CD4-positive, alpha-beta T cell treated with Interferon alpha-2 for 1 hour (primary cell): ENCODE measurements at places on chromosomes 11 and 22.

GRCh38 chr11:47276923-47277322 is 7.0 kb downstream of the MADD start:
- no peak for DNase-seq

GRCh38 chr11:6894097-6894496 is 1.8 kb upstream of the OR2D2 start:
- no peak for DNase-seq

GRCh38 chr22:22235558-22235957 is 9.0 kb upstream of the VPREB1 start:
- DNase-seq = peak; percentile 35

DNA sequence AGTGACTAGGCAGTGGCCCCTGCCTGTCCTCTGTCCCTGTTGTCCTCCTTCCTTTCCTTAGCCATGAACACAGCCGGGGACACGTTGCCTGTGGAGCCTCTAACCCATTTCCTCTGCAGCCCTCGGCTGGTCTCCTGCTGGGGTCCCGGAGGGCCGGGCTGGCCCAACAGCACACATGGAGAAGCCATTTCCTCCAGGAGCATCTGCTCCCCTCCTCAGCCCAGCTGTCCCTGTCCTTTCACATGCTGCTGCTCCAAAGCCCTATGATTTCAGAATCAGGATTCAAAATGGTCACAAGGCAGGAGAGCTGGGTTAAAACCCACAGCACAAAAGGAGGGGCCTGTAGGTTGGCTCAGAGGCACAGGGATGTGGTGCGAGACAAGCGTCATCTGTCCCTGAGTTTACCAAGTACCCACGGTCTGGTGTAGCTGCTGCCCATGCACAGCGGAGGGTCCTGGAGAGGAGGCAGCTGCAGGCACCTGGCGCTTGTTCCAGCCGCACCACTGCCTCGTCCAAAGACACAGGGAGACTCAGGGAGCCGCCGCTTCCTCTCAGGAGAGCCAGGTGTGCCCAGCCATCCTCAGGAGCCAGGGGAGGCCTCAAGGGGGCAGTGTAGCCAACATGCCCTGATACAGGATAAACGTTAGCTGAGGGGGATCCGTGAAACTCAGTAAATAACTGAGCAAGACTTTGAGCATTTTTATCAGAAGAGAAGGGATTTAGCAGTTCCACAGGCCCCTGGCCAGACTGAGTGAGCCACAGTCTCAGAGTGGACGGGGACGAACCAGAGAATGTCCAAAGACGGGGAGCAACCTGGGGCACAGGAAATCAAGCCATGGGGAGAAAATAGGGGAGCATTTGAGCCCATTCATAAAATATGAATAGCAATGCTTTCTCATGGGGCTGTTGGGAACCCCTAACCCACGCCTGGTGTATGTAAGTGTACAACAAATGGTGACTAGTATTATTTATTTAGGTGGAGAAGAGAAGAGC is 3.9 kb upstream of the VSIG10L2 start:
- DNase-seq = peak; percentile 46

DNA sequence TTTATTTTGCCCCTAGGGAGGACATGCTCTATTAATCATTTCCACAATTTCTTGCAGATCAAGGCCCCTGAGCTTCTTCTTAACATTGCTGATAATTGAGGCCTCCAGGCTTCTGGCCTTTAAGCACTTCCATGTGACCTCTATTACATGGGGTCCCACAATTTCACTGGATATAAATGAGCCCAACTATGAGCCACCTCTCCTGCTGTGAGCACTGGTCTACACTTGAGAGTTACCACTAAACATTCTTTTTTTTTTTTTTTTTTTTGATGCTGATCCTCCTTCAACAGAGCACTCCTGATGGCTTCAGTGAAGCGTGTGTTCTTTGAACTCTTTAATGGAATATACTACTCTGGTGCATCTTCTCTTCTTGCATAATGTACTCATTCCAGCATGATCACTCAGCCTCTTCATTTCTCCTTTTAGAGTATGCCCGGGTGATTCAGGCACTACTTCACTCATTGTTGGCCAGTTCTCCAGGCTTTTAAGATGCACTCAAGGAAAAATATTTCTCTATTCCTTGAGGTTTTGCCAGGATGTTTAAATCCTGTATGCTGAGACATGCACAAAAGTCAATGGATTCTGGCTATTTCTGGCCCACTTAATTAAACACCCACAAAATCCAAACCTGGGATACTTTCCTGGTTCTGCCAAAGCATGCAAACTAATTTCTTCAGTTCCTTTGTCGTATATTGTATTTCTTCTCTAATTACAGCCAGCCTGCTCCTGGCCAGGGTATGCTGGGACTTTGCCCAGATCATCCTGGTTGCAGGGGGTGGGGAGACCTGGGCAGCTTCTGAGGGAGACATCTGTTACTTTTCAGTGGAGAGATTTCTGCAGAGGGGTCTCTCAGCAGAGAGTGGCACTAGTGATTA is 257.8 kb upstream of the LUZP2 start:
- no peak for DNase-seq

- no peak for DNase-seq
Observed at GRCh38 chr11:27574342-27574741, 67.8 kb upstream of the LIN7C start.

- no peak for DNase-seq
Observed at GRCh38 chr11:111699579-111700156, 66.5 kb downstream of the PPP2R1B start.

DNA sequence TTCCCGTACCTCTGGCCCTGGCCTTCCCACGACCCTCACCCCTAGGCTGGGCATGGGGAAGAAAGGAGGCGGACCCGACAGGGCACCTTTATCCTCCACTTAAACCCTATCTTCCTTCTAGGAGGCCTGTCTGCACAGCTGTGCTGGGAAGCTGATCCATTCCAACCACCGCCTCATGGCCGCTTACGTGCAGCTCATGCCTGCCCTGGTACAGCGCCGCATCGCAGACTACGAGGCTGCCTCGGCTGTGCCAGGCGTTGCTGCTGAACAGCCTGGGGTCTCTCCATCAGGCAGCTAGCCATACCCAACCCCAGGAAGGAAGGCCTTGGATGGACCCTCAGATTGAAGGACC is 599 bp downstream of the TIMM10B start:
- no peak for DNase-seq

GRCh38 chr22:28116219-28116673 is 197.2 kb upstream of the PITPNB start:
- DNase-seq = no peak

- peak; percentile 53 for DNase-seq
Observed at GRCh38 chr11:67303132-67303834, at the start of gene SSH3. Gene SSH3, plus strand, starts transcription at chr11:67303530. Its CDS starts 96 bp downstream, at chr11:67303626.

DNA sequence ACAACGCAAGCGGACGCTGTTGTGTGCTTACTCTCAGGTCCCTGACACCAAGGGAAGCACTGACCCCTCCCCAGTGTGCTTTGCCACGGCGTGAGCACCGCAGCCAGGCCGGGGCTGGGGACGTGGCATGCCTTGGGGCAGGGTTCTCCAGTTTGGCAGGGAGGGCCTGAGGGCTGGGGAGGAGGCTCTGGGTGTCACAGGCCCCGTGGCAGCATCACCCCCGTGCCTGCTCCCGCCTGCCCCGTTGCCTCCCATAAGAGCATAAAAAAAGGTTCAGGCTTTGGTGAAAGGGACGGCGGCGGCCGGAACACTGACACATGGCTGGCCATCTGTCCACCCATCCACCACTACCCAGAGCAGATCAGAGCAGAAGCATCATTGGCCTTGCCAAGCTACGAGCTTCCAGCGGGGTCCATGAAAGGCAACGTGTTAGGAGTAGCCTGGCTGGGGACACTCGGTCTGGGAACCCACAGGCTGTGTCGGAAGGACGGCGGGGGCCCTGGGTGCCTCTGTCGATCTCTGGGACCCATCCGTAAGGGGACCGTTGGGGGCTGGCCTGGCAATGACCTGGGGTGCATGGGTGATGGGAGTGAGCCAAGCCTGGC is 183.0 kb downstream of the IGLL1 start:
- no peak for DNase-seq

DNA sequence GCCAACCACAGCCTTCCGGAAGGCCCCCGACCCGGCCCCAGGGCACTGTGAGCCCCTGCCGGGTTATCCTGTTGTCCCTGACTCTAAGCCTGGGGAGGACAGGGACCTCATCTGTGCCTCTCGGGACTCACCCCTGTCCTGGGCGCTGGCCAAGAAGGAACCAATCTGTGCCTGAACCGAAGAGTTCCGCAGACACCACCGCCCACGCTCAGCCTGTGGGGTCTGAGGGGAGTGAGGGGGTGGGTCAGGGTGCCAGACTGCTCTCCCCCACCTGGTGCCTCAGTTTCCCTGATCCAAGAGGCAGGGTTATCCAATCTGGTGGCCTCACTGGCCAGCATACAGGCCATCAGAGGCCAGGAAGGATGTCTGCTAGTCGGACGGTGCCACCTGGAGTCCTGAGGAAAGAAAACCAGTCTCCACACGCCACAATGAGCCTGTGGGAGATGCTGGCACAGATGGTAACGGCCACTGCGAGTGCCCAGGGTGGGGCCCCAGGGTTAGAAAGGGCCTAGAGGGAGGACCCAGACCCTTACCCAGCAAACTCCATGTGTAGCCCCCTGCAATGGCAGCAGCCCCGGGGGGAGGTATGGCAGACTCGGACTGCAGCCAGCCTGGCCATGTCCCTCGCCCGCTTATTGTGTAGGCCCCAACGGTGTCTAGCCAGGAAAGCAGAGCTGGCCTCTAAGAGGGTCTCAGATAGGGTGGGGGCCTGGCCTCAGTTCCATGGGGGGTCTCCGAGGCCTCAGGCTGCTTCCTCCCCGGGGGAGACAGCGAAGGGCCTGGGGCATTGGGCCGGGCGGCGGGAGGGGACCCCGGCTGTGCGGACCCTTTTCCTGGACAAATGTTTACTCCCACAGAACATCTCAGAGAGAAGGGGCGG is 827 bp upstream of the TNNT3 start:
- no peak for DNase-seq

DNA sequence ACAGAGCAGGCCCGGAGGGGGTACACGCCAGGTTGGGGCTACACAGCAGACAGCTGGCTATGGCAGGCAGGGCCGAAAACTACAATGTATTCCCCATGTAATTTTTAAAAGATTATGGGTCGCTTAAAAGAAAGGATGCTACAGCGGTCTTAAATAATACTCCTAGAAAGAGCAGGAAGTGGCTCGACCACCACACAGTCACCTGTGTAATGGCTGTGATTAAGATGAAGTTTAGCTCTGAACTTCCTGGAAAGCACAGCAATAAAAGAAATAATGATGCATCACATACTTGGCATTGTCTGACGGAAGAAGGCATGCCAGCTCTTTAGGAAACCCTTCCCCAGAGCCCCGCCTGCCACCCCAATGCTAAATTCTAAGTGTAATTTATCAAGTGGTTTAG is 32.6 kb downstream of the WNT11 start:
- no peak for DNase-seq
